ENCODE measurements at places on chromosomes 12 and 14.
A peak's percentile ranks its signal among the peaks of the same experiment; 100 is the strongest.

DNA sequence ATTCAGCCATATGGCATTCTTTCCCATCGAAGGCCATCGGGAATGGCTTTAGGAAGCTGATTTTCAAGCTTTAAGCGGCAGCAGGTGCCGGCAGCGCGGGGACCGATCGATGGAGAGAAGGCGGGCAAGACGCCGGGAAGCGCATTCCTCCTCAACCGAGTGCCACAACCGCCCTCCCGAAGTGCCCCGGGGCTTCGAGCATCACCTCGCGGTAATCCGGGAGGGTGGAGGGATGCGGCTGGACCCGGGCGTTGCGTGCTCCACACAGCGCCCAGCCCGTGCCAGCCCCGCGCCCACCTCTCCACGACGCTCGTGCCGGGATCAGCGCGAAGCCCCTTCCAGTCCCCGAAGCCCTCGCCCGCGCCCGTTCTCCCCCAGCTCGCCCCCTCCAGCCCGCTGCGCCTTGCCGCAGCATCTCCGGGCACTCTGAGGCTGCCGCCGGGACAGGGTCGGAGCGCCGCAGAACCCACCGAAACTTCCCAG, 3.2 kb downstream of the USP44 start:
- DNase-seq = peak; percentile 17

- DNase-seq = no peak
Measured at GRCh38 chr14:102645746-102646440, 53.4 kb downstream of the RCOR1 start.

DNA sequence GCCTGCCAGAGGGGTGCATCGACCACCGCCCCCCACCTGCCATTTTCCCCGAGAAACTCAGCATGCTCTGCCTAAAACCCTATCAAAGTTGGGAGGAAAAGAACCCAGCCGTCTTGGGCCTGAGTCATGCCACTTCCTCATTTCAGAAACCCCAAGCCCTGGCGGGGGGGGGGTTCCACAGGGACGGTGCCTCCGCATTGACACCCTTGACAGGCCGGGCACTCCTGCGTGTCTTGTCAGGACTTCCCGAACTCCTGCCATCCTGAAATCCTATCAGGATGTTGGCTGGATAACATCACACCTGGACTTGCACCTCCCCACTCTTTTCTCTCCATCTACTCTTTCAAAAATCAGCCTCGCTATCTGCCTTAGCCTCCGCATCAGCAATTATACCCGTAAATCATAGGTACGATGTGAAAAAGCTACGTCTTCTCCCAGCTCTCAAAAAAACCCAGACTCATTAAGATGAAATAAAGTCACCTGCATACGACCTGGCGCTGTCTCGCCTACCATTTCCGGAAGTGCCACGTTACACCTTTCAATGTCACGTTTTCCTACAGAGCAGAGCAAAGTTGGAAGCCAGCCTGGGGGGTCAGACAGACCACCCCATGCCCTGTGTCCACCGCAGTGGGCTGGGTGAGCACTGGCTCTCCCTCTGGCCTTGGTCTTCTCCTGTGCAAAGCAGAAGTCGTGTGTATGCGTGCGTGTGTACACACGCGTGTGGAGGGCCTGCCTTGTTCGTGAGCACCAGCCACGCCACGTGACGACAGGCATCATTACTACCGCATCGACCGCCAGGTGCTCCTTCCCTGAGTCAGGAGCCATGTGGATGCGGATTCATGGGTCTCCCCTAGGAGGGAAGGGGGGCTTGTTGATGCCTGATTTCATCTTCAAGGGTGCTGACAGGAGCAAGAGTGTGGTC, 96.7 kb downstream of the RFLNA start:
- DNase-seq = no peak

- peak; percentile 99 for DNase-seq
Measured at GRCh38 chr14:60091550-60092525, at the start of gene PCNX4. TSS of gene PCNX4 (plus strand) at chr14:60091923. CDS start at chr14:60107639, 15,716 bp downstream.

- DNase-seq = no peak
Measured at GRCh38 chr12:41869432-41869831, 275.2 kb downstream of the GXYLT1 start.

DNA sequence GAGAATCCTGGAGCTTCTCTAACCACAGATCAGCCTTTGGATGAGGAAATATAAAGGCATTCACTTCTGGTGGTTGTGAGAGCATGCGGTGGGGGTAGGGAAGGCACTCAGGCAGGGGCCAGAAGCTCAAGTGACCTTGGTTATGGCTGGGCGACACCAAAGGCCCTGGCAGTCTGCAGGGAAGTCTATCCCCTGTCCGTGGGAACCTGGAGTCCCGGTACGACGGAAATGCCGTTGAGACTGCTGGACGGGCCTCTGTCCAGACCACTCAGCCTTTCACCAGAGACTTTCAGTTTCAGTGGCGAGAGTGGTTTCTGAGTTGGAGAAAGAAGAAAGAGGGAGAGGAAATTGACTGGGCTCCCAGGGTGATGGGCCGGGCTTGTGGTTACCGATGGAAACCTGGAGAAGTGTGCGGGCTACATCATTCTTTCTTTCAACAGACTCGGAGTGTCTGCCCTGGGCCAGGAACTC, 20.9 kb downstream of the ISCA2 start:
- no peak for DNase-seq

- no peak for DNase-seq
Measured at GRCh38 chr14:22524784-22525161, 64.3 kb downstream of the DAD1 start.

DNA sequence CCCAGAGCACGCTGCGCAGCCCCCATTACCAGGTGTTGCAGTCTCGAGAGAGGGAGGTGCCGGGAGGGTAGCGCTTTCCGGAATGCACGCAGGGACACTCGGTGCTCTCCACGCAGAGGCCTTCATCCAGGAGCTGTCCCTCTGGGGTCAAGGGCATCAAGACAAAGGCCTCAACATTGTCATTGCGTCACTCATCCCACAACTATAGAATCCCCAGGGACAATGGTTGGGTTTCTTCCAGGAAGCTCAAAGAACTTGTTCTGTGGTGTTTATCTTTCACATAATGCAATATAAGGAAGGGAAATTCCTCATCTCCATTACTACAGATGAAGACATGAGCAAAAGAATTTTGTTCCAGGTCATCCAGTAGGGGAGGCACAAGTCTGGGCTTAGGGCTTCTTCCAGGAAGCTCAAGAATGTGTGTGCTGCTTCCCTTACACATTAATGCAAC, 52.1 kb downstream of the VWF start:
- DNase-seq = peak; percentile 41
